ENCODE measurements at places on chromosomes 5 and 9.
A peak's percentile ranks its signal among the peaks of the same experiment; 100 is the strongest.

DNA sequence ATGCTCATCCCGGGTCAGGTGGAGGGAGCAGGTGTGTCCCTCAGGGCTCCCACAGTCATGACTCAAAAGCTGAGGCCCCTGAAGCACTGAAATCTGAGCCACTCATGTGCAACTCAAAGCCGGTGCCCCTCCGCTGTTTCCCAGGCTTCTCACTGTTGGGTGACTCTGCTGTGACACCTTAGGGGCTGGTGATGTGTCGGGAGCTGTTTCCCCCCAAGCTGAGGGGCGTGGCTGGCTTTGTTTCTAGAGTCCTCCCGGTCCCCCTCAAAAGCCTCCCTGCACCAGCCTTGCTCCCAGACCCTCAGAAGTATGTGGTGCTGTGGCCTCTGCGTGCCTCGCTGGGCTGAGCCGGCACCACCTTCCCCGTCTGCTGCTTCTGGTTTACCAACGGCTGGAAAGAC is 39.7 kb downstream of the PLPP7 start:
- DNase-seq: no peak

DNA sequence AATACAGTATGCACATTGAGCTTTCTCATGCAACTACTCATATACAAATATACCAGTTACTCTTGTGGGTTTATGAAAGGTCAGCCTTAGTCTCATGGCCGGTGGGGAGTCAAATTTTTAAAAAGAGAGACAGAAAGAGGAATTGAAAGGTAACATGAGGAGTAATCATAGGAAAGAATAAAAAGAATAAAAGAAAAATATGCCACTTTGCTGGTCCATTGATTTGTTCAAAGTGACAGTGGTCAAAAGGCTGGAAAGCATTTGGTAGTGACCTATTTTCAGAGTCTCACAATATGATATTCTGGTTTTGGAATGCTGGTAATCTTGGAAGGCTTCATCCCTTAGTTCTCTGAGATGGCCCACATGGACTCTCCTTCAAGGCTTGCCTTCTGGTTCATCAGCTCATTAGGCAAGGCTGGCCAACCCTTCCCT is 67.0 kb downstream of the ZNF366 start:
- no peak for DNase-seq

- DNase-seq: no peak
These were observed 1.1 kb upstream of the ARSI start for GRCh38 chr5:150303660-150304386.

GRCh38 chr5:7881091-7881490 is 12.1 kb downstream of the MTRR start:
- no peak for DNase-seq

DNA sequence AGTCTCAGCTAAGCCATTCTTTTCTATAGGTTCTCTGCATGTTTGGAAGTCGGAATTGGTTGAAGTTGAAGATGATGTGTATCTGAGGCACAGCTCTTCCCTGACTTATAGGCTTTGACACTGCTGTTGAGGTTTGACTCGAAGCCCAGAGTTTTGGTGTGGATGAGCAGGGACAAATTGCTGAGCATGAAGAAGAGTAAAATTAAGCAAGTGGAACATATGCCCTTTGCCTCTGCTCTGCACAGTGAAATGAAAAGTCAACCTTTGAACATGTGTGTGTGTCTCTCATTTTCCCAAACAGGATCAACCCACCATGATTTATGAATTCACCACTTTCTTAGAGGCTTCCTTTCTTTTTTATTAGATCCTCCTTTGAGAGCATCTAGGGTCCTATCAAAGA is 8.5 kb downstream of the HMHB1 start:
- DNase-seq: no peak

DNA sequence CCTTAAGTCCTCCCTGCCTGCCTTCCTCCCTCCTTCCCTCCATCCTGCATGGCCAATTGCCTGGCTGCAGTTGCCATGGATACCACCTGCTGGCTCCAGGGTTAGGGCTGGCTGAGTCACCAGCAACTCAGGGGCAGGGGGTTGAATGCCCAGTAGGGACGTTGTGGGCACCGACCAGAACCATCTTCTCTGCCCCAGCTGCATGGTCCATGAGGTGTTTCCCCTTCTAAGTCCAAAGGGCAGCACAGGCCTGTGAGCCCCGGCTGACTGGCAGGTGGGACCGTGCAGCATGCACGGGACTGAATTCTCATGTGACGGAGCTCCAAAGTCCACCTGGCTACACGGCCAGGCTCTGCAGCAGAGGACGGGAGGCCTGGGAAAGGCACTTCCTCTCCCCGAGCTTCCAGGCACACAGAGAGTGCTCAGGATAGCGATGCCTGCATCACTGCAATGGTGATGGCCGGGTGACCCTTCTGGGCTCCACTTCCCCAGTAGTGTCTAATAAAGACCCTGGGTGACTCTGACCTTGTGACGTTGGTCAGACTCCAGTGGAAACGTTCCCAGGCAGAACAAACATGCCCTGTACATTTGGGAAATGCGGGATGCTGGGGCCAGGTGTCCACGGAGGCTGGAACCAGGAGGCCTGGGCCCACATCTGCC is 5.7 kb downstream of the ASS1 start:
- DNase-seq: no peak

- peak; percentile 0 for DNase-seq
These were observed 265.5 kb upstream of the ADAMTSL1 start for GRCh38 chr9:18208166-18209059.

GRCh38 chr5:174312270-174312617 is 266.7 kb downstream of the NSG2 start:
- no peak for DNase-seq
